Putamen (tissue), 1 donor: ENCODE measurements at places on chromosomes 4 and X.

DNA sequence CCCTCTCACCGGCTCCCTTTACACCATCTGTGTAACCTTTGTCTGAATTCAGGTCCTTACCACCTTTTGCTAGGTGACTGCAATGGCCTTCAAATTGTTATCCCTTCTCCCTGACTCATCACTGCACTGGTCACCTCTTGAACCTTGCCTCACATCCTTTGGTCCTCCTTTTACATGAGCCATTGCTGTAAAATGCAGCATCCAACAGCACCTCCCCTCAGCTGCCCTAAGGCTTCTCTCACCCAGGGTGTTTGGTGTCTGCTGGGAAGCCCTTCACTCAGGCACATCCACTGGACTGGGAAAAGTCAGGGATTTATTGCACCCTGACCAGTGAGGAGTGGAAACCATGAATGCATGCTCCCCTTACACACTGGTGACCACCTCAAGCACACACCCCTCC is 192.5 kb upstream of the GATB start:
- no peak for DNase-seq

- no peak for DNase-seq
Observed at GRCh38 chrX:150980711-150981110, 2.4 kb upstream of the HMGB3 start.

DNA sequence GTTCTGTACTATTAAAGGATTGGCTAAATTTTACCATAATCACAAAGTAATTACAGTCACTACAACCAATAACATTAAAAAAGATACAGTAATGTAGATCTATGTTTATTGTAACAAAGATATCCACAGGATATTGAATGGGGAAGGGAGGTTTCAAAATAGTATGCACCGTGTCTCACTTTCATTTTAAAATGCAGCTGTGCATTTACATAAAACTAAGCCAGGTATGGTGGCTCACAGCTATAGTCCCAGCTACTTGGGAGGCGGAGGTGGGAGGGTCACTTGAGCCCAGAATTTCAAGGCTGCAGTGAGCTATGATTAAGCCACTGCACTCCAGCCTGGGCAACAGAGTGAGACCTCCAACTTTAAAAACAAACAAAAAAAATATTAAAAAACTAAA is 8.5 kb downstream of the SRP72 start:
- DNase-seq, result no peak

GRCh38 chr4:116183241-116183640 is 902.1 kb downstream of the TRAM1L1 start:
- no peak for DNase-seq

DNA sequence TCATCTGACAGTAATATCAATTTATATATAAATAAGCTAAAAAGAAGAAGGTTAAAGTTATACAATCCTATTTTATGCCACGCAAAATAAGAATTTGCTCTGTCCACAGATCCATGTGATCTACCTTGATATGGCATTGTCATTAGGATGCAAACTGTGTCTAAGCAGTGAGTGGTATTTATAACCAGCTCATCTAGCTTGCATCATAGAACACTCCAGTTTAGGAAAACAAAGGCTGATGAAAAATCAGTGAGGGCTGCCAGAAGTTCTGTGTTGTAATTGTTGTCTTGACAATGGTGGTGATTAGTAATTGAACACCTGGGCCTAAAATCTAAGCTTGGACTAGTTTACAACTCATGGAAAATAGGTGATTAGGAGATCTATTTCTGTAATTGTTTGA is 111.0 kb downstream of the CPE start:
- DNase-seq, result no peak

DNA sequence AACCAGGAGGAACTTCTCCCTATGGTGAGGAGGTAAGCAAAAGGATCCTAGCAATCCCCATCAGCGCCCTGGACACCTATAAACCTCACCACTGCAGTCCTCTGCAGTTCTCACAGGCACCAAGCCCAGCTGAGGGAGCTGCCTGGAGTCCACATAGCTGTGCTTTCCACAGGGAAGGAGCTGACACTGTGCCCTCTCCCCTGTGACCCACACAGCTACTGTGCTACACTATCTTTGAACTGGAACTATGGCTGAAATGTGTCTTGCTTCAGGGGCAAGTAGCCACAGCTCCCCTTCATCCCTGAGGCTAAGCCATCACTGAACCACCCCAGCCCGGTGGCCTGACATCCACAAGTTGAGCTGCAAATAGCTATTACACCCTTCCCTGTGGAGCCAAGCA is 208.5 kb upstream of the RPL34 start:
- DNase-seq, result no peak

GRCh38 chr4:54017308-54017707 is 47.1 kb downstream of the CHIC2 start:
- DNase-seq, result no peak

DNA sequence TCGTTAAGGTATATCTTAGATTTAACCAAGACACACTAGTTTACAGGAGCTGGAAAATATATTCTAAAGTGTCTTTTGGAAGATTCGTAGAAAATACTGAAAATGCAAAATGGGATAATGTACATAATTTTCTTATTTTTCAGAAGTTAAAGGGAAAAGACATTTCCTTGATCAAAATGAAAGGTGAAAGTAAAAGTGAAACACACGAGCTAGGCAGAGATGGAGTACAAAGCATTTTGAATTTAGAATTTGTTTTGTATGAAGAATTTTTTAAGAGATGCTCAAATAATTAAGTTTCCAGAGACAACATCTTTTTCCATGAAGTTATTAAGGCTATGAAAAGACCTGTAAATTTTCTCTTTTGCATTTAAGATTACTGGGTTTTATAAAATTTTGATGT is 2192.6 kb upstream of the AGA start:
- DNase-seq, result no peak

- no peak for DNase-seq
Observed at GRCh38 chr4:165351359-165352130, 24.1 kb downstream of the MSMO1 start.

DNA sequence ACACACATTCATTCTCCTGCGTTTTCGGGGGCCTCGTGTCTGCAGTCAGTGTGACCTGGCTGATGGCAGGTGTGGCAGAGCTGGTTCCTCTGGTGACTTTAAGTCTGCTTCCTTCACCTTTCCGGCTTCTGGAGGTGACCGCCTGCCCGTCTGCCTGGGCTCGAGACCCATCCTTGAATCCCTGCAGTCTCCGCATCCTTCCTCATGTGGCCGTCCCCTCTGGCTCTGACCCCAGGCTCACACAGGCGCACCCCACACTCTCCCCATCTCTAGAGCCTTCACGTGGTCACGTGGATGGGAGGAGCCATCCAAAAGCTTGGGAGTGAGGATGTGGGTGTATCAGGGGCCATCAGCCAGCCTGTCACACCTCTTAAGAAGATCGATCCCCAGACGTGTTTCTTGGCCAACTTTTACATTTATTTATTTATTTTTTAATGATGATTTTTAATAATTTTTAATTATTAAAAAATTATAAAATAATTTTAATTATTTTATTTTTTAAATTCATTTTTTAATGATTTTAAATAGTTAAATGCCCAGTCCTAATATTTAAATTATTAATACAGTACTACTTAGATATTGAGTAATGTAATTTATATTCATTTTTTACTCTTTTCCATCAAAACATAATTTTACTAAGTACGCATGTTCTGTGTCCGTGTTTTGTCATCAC is 20.9 kb downstream of the RGS12 start:
- DNase-seq, result no peak

DNA sequence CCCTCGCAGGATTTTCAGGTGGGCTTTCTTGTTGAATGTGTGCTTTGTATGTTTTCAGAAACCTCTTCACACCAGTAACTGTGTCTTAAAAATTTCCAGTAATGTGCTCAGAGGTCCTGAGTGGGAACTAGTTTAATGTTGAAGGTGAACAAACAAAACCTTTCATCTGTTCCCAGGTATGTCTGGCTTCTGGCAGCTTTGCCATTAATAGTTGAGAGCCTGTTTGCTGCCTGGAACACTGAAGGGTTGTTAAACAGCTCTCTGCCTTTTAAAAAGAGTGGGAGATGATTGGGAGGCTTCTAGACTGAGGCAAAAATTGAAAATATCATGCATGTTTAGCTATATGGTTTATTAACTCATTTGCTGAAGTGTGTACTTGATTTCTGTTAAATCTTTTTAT is 161.2 kb upstream of the AGTR2 start:
- DNase-seq, result no peak

- no peak for DNase-seq
Observed at GRCh38 chr4:150960818-150961217, 54.3 kb downstream of the LRBA start.

DNA sequence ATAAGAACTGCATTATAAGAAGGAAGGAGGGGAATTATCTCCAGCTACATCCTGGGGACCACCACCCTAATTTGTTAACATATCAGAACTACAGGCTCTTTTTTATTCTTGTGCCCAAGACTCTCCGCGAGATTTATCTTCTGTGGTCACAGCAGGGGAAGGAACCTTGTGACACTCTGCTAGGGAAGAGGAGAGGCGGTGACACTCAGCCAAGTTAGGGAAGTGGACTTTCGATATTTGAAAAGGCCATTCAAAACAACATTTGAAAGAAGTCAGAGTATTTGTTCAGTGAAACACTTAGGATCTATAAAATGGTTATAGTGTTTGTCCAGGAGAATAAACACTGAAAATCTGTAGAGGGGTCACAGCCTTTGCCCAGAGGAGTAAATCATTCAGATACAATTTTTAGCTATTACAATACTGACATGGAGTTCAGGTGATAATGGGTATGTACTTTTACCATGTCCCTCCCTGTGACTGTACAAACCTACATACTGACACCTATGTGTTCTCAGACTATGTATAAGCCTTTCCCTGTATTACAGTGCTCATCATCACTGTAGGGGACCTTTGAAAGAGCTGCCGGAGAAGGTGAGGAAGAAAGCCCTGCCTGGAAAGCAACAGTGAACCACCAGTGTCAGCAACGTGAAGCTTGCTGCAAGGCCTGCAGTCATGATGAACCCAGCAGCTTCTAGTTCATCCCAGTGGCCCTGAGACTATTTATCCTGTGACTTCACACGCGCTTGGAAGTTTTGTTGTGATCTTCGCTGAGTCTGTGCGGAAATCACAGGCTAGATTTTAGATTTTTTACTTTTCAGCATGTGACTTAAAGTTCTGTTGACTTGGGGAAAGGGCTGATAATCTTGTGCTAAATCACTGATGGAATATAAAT is 8.5 kb upstream of the PTTG2 start:
- DNase-seq, result no peak

DNA sequence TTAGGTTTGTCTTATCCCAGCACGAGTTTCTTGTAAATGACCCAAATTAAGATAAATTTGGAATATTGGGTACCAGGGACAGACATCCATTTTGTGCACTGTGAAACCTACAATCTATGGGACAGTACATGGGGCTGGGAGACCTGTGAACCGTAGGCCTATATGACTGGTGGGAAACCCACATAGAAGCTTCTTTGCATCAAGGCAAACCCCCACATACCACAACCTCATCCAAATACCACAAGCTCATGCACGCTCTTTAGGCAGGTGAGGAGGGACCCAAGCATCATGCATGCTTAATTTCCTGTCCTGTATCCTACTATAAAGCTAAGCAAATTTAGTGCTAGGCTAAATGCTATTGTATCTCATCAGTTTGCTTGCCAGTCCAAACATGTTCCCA is 47.8 kb downstream of the NIPAL1 start:
- no peak for DNase-seq

GRCh38 chr4:183806341-183806740 is 98.8 kb upstream of the STOX2 start:
- DNase-seq, result no peak

DNA sequence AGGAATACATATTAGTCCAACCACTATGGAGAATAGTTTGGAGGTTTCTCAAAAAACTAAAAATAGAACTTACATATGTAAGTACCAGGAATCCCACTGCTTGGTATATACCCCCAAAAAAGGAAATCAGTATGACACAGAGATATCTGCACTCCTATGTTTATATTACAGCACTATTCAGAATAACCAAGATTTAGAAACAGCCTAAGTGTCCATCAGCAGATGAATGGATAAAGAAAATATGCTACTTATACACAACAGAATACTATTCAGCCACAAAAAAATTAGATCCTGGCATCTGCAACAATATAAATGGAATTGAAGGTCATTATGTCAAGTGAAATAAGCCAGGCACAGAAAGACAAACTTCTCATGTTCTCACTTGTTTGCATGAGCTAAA is 27.5 kb upstream of the ABCG2 start:
- DNase-seq, result no peak

GRCh38 chr4:75289914-75290582 is 224.2 kb downstream of the RCHY1 start:
- DNase-seq, result peak; percentile 2

DNA sequence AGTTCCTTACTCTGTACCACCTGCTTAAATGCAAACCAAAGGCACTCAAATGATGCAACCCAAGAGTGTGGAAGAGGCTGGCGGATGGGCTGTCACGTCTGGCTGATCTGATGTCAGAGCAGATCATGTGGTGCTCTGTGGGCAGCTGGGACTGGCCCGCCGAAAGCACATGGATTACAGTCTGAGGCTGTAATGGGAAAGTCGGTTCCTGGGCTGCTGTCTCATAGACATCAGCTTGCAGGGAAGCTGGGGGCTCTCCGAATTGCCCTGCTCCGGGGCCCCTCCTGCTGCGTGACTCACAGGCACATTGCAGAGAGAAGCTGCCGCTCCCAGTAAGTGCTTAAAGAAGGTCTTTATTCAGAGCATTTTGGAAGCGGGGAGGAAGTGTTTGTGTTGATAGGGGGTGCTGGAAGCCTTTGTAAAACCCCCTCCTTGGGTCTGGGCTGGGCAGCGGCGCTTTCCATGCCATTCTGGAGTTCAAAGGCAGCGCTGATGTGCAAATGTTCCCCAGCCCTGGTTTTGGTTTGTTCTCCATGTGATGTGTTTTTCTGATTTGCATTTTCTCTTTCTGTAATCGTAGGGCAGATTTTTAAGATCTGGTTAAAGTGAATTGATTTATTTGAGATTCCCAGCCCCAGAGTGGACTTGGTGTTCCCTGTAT is 181.1 kb downstream of the LARP7 start:
- peak; percentile 92 for DNase-seq

GRCh38 chr4:67531379-67531962 is 13.8 kb downstream of the CENPC start:
- no peak for DNase-seq

GRCh38 chr4:16991450-16991849 is 93.0 kb upstream of the LDB2 start:
- no peak for DNase-seq
